Activated CD8-positive, alpha-beta T cell treated with anti-CD3 and anti-CD28 coated beads for 36 hours (primary cell): ENCODE measurements at places on chromosomes 4 and X. TPM values are rescaled to one million over a fixed set of nuclear protein-coding genes. Genes with fewer than 3 reads are reported as not detected.

The ANK2 gene
- 1.7 TPM for total RNA-seq

The PPAT gene
- total RNA-seq = 44.1 TPM

The RBM46 gene
- not detected for total RNA-seq

The ZNF280C gene
- total RNA-seq = 5.4 TPM

The USP26 gene
- not detected for total RNA-seq

The C1QTNF7 gene
- not detected for total RNA-seq

The SUPT20HL1 gene
- total RNA-seq = not detected

The NPY2R gene
- not detected for total RNA-seq

The CITED1 gene
- total RNA-seq = not detected

The RASGEF1B gene
- total RNA-seq = 6.1 TPM

The RTL5 gene
- total RNA-seq = 0.18 TPM

The KDM6A gene
- 18.9 TPM for total RNA-seq

The ADAMTS3 gene
- not detected for total RNA-seq

The COL4A6 gene
- total RNA-seq = not detected

The SASH3 gene
- 123 TPM for total RNA-seq

The DSPP gene
- not detected for total RNA-seq

The AMBN gene
- not detected for total RNA-seq

The GLRA2 gene
- not detected for total RNA-seq

The SSX2 gene
- not detected for total RNA-seq

The RAB9B gene
- total RNA-seq = 0.45 TPM

The NCAPG gene
- 63.3 TPM for total RNA-seq

The SPIN2A gene
- total RNA-seq = 0.36 TPM

The TSPAN7 gene
- 0.50 TPM for total RNA-seq

The TMEM31 gene
- 1.1 TPM for total RNA-seq

The UGT2B15 gene
- total RNA-seq = not detected

The HOPX gene
- 55.8 TPM for total RNA-seq

The MAOB gene
- total RNA-seq = not detected

The MND1 gene
- total RNA-seq = 48.0 TPM

The PNMA3 gene
- 1.1 TPM for total RNA-seq

The NLRP2B gene
- not detected for total RNA-seq

The HADH gene
- 50.3 TPM for total RNA-seq

The CDX4 gene
- total RNA-seq = not detected

The FAM114A1 gene
- total RNA-seq = 0.20 TPM

The SLC10A6 gene
- not detected for total RNA-seq

The CCKAR gene
- not detected for total RNA-seq

The TLR3 gene
- total RNA-seq = not detected

The KIAA0232 gene
- total RNA-seq = 13.3 TPM

The MAGEB6B gene
- total RNA-seq = not detected

The COX7B2 gene
- not detected for total RNA-seq

The VCX3B gene
- not detected for total RNA-seq

The FGF13 gene
- total RNA-seq = not detected

The FGFBP2 gene
- 6.3 TPM for total RNA-seq

The REELD1 gene
- 0.34 TPM for total RNA-seq

The PAGE4 gene
- not detected for total RNA-seq

The BST1 gene
- 0.65 TPM for total RNA-seq

The TMEM165 gene
- total RNA-seq = 46.6 TPM

The RENBP gene
- 15.8 TPM for total RNA-seq

The TSPAN5 gene
- total RNA-seq = 21.9 TPM

The MAGEA2B gene
- not detected for total RNA-seq

The MAGEE2 gene
- not detected for total RNA-seq

The PCDH18 gene
- total RNA-seq = not detected

The RTL9 gene
- not detected for total RNA-seq

The GAGE1 gene
- not detected for total RNA-seq

The ZMAT1 gene
- total RNA-seq = 3.3 TPM

The ZNF157 gene
- 1.0 TPM for total RNA-seq

The CENPE gene
- total RNA-seq = 36.7 TPM

The FOXO4 gene
- total RNA-seq = 8.7 TPM
